Activated naive CD8-positive, alpha-beta T cell treated with anti-CD3 and anti-CD28 coated beads, Interleukin-2, amount 10 ng/mL, durations not matched to agents 7 days and 5 days (primary cell): ENCODE measurements at places on chromosomes 5 and 9. TPM values are rescaled to one million over a fixed set of nuclear protein-coding genes. Genes with fewer than 3 reads are reported as not detected.

Gene LCN15
- not detected for total RNA-seq

Gene SPATA31C1
- total RNA-seq: not detected

Gene SPINK7
- not detected for total RNA-seq

Gene MARCHF3
- total RNA-seq: 2.4 TPM

Gene FREM1
- total RNA-seq: not detected

Gene GPR151
- not detected for total RNA-seq

Gene NUTM2F
- total RNA-seq: not detected

DNA sequence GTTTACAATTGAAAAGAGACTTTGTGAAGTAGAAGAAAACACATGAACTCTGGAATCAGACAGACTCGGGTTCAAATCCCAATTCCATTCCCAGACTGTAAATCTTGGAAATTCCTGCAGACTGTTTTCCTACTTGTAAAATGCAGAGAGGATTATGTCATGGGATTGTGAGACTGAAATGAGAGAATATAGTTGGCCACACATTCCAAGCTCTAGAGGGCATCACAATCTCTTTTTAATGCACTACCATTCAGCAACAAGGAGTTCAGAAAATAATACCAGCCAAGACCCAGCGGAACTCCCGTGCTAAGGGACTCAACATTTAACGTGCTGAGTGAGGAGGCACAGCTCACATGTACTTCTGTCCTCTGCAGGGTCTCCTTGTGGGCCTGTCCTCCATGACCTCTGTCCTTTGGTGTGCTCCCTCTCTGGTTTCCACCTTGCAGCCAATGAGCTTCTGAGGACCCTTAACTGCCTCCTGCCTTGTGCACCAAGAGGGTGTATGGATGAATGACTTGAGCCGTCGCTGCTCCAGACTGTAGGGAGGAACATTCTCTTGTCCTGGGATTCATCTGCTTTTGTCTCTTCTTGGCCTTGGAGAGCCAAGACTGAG lies 263.5 kb downstream of the NTRK2 start:
- no peak for DNase-seq
- peaks cover 4% of the 10 kb centered on the region for H3K27me3 ChIP-seq
- H3K27ac ChIP-seq: no peak overlapping the region
- no peak overlapping the region for H3K4me3 ChIP-seq
- H3K36me3 ChIP-seq: no peaks in the 10 kb centered on the region

DNA sequence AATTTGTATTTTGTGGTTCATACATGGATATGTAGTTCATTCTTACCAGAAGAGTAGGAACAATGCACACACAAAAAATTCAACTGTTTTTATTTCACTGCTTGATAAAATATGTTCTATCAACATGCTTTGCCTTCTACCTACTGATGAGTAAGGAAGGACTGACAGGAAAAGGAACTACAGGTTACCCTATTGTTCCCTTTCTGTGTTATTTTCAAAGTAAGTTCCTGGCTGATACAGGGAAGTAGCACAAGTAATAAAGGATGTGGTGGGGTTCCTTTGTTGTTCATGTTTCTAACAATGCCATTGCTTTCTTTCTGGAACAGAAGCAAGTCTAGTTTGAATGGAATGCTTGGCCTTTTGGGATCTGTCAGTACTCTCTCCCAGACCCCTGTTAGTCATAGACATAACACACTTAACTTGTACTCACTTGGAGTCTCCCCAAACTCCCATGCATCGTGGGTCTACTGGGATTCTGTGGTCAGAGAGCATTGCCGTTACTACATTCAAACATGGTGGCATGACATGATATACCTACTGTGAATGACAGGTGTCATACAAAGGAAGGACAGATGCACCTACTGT lies 20.2 kb upstream of the ALDOB start:
- no peaks in the 10 kb centered on the region for H3K4me1 ChIP-seq
- H3K36me3 ChIP-seq: peaks cover 2% of the 10 kb centered on the region
- no peak for DNase-seq
- H3K27ac ChIP-seq: no peak overlapping the region

DNA sequence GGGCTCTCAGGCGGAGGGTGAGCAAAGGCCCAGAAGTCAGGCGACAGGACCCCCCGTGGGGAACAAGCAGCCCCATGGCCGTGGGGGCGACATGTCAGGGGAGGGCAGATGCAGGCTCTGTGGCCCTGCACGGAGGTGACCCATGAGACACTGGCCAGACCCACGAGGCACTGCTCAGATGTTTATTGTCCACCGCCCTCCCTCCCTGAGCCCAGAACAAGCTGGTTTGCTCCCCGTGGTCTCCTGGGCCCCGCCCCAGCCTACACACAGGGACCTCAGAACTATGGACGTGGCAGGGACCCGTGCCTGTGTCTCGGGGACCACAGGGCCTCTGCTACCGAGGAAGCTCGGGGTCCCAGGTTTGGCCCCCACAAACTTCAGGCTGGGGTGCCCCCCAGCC lies 1.9 kb downstream of the FUT7 start:
- H3K36me3 ChIP-seq: no peaks in the 10 kb centered on the region
- peak overlapping the region; percentile 65 for H3K27ac ChIP-seq
- no peak for DNase-seq
- peak overlapping the region; percentile 74 for H3K4me3 ChIP-seq
- peaks cover 31% of the 10 kb centered on the region for H3K4me1 ChIP-seq

DNA sequence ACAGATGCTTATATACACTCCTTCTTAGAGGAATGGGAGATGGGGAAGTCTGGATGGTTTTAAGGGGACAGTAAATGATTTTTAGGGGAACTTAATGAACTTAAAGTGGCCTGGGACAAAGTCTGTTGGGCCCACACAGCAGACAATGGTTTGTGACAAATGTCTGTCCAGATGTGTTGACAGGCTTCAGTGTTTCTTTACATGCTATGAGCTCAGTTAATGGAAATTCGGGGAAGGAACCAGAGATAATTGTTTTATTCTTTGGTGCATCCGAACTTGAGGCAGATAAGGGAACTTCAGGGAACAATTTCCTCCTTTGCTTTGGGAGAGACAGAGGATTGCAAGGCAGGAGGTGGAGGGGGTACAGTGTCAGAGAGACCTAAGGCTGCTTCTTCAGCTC lies 52.3 kb downstream of the NFIB start:
- H3K4me3 ChIP-seq: no peak overlapping the region
- no peaks in the 10 kb centered on the region for H3K27me3 ChIP-seq
- DNase-seq: no peak
- no peaks in the 10 kb centered on the region for H3K4me1 ChIP-seq
- no peaks in the 10 kb centered on the region for H3K36me3 ChIP-seq

GRCh38 chr9:12790001-12790400 lies 15.2 kb downstream of the LURAP1L start:
- no peaks in the 10 kb centered on the region for H3K27me3 ChIP-seq
- H3K36me3 ChIP-seq: no peaks in the 10 kb centered on the region

DNA sequence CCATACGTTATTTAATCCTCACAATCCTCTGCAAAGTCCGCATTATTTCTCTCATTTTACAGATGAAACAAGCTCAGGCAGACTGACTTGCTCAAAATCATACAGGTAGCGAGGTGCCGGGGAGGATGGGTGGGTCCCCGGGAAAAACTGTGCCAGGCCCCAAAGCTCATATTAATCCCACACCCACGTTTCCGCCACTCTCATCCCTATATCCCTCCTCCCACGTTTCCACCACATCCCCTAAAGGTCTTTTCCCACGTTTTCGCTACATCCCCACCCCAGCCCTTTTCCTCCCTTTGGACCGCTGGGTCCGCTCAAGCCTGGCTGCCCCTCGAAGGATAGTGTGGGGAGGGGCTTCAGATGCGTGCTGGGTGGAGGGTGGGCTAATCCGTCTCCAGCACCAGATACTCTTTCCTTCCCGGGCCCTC lies 434 bp upstream of the FSD1L start:
- no peaks in the 10 kb centered on the region for H3K36me3 ChIP-seq
- peaks cover 17% of the 10 kb centered on the region for H3K4me1 ChIP-seq
- H3K27me3 ChIP-seq: peaks cover 5% of the 10 kb centered on the region
- H3K4me3 ChIP-seq: peak overlapping the region; percentile 84
- no peak for DNase-seq
- H3K27ac ChIP-seq: peak overlapping the region; percentile 71

- no peak overlapping the region for H3K4me3 ChIP-seq
- no peaks in the 10 kb centered on the region for H3K36me3 ChIP-seq
- no peak for DNase-seq
- H3K27ac ChIP-seq: no peak overlapping the region
- peaks cover 13% of the 10 kb centered on the region for H3K27me3 ChIP-seq
- no peaks in the 10 kb centered on the region for H3K4me1 ChIP-seq
Measured at GRCh38 chr5:79876456-79876855, 114.6 kb downstream of the MTX3 start.

GRCh38 chr9:81953096-81953495 lies 9.8 kb downstream of the SPATA31D3 start:
- H3K4me1 ChIP-seq: no peaks in the 10 kb centered on the region
- H3K36me3 ChIP-seq: no peaks in the 10 kb centered on the region
- no peak for DNase-seq
- no peaks in the 10 kb centered on the region for H3K27me3 ChIP-seq
- H3K4me3 ChIP-seq: no peak overlapping the region

GRCh38 chr9:114282926-114283325 lies 40.0 kb upstream of the ORM1 start:
- H3K36me3 ChIP-seq: no peaks in the 10 kb centered on the region
- H3K27ac ChIP-seq: no peak overlapping the region
- H3K4me1 ChIP-seq: peaks cover 2% of the 10 kb centered on the region
- peaks cover 2% of the 10 kb centered on the region for H3K27me3 ChIP-seq
- H3K4me3 ChIP-seq: no peak overlapping the region

DNA sequence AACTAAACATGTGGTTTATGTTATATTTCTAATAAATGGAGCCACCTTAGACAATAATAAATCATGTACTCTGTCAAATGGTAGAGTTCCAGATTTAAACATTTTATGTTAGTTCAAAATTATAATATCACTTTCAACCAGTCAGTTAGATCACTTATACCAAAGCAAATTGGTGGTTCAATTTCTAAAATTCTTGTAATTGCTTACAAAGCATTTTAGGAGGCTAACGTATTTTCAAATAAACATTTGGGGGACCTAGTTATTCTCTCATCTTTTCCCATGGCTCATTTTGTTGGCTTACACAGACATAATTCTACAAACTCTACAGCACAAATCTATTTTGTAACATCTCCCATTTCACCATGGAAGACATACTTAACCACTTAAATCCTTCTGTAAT lies 39.9 kb downstream of the EDIL3 start:
- no peak overlapping the region for H3K4me3 ChIP-seq
- H3K27me3 ChIP-seq: no peaks in the 10 kb centered on the region
- no peak overlapping the region for H3K27ac ChIP-seq
- DNase-seq: no peak
- H3K4me1 ChIP-seq: no peaks in the 10 kb centered on the region
- H3K36me3 ChIP-seq: no peaks in the 10 kb centered on the region

GRCh38 chr9:123684393-123685149 lies 245.4 kb downstream of the DENND1A start:
- H3K27ac ChIP-seq: no peak overlapping the region
- no peaks in the 10 kb centered on the region for H3K27me3 ChIP-seq
- no peak overlapping the region for H3K4me3 ChIP-seq
- H3K4me1 ChIP-seq: peaks cover 15% of the 10 kb centered on the region
- H3K36me3 ChIP-seq: peaks cover 5% of the 10 kb centered on the region

DNA sequence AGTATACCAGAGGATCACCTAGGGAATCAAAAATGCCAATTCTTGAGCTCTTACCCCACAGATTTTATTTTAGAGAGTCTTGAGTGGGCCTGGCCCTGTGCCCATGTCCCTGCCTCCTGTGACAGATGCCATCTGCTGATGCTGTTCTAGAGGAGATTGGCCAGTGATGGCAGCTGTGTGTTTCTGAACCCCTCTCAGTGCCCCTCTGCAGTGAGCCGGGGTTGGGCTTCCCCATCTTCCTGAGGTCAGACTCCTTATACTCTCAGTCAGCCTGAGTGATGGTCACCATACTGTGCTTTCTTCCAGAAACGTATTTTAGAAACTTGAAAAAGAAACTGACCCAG lies 6.1 kb downstream of the PTCD2 start:
- no peak overlapping the region for H3K4me3 ChIP-seq
- H3K4me1 ChIP-seq: peaks cover 8% of the 10 kb centered on the region
- H3K27me3 ChIP-seq: no peaks in the 10 kb centered on the region
- no peak overlapping the region for H3K27ac ChIP-seq
- peaks cover 28% of the 10 kb centered on the region for H3K36me3 ChIP-seq

GRCh38 chr9:137893670-137894069 lies 16.1 kb downstream of the CACNA1B start:
- H3K4me1 ChIP-seq: no peaks in the 10 kb centered on the region
- no peak for DNase-seq

DNA sequence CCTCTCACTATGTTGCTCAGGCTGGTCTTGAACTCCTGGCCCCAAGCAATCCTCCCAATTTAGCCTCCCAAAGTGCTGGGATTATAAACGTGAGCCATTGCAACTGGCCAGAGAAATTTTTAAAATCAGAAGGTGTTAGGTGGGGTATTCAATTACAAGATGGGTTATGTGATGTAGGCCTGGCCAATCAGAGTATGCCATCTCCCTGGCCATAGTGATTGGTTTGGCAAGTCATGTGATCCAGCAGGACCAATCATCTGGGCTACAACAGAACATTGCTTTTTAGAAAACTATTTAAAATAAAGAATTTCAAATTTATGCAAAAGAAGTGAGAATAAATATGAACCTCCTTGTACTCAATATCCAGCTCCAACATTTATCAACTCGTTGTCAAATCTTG lies 22.4 kb downstream of the NMRK1 start:
- no peak overlapping the region for H3K4me3 ChIP-seq
- peaks cover 7% of the 10 kb centered on the region for H3K36me3 ChIP-seq
- DNase-seq: no peak
- no peak overlapping the region for H3K27ac ChIP-seq
- H3K27me3 ChIP-seq: no peaks in the 10 kb centered on the region

- no peak overlapping the region for H3K4me3 ChIP-seq
- no peak for DNase-seq
- no peaks in the 10 kb centered on the region for H3K36me3 ChIP-seq
- no peaks in the 10 kb centered on the region for H3K4me1 ChIP-seq
Measured at GRCh38 chr5:89967771-89968444, 441.6 kb downstream of the CETN3 start.

DNA sequence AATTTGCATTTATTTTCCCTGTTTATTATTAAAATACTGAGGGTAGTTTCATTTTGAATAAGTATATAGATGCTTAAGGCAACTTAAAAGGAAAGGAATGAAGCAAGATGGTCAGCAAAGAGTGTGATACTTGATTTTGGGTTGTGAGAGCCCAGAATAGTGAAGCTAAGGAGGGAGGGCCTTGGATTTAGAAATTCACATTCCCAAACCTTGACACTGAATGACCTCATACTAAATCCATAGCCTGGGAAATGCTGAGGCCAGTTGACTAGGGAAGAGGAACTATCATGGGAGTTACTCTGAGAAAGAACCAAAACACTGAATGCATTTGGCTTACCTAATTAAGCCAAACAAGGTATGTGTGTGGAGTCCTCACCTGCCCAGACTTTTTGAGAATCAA lies 292.5 kb downstream of the SPATA31D1 start:
- H3K4me3 ChIP-seq: no peak overlapping the region
- DNase-seq: no peak
- no peaks in the 10 kb centered on the region for H3K27me3 ChIP-seq
- no peaks in the 10 kb centered on the region for H3K4me1 ChIP-seq
- H3K36me3 ChIP-seq: no peaks in the 10 kb centered on the region

- no peak for DNase-seq
- peaks cover 2% of the 10 kb centered on the region for H3K4me1 ChIP-seq
- no peak overlapping the region for H3K4me3 ChIP-seq
- peaks cover 4% of the 10 kb centered on the region for H3K36me3 ChIP-seq
- H3K27ac ChIP-seq: peak overlapping the region; percentile 10
Measured at GRCh38 chr5:150946351-150946905, 41.6 kb upstream of the ZNF300 start.
